Coronary artery (tissue), 2 donors: ENCODE measurements at places on chromosomes 5 and 9.

DNA sequence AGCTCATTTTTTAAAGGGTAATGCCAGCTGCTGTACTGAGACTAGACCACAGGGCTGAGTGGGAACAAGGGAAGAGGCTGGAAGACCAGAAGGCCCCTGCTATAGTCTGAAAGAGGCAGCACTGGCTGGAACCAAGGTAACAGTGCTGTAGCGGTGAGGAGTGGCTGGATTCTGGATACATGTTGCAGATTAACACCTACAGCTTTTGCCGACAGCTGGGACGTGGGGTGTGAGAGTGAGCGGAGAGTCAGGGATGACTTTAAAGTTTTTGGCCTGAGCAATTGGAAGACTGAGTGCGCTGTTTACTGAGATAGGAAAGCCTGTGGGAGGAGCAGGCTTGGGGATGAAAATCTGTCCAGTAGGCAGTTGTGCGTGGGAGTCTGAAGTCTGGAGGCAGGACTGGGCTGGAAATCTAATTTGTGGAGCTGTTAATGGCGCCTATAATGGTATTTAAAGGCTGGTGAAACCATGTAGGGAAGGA is 26.5 kb downstream of the AQP7 start:
- no peak for DNase-seq

DNA sequence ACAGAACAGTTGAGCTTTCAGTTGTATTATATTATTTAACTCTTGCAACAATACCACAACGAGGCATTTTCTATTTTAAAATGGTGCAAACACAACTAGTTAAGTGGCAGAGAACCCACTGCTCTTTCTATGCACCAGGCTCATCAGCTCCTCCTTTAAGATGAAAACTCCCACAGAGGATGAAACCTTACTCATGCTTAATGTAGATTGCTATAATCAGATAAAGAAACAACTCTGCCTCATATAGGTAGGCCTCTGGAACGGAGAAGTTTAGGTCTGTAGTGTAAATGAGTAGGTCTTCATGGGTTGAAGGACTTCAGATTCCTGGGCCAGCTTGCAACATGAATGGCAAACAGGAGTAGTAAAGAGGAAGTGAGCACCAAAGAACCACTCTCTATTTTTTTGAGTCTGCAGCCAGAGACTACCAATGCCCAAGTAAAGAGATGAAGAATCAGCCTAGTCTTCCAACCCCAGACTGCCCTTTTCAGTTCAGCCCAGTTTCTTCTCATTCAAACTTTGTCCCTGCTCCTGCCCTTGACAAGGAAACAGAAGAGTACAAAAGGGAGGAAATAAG is 33.9 kb downstream of the HACD4 start:
- no peak for DNase-seq

DNA sequence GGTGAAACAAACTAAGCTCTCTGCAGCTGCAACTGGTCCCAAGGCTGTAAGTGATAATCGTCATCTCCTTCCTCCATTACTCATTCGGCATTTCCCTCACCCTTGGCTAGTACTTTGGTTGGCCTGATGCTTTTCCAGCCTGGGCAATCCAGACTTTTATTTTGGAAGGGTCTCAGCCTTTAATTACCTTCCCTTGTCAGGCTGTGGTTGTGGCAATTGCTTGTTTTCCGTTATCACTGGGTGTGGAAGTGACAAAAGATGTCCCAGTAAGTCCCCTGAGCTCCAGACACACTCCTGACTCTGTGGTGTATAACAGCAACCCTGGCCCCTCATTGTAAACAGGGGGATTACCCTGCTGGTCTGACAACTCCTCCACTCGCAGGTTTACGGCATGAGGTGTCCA is 6.3 kb upstream of the FAF2 start:
- DNase-seq, result no peak

- no peak for DNase-seq
These were observed 121.8 kb upstream of the SAP30L start for GRCh38 chr5:154324033-154324432.

DNA sequence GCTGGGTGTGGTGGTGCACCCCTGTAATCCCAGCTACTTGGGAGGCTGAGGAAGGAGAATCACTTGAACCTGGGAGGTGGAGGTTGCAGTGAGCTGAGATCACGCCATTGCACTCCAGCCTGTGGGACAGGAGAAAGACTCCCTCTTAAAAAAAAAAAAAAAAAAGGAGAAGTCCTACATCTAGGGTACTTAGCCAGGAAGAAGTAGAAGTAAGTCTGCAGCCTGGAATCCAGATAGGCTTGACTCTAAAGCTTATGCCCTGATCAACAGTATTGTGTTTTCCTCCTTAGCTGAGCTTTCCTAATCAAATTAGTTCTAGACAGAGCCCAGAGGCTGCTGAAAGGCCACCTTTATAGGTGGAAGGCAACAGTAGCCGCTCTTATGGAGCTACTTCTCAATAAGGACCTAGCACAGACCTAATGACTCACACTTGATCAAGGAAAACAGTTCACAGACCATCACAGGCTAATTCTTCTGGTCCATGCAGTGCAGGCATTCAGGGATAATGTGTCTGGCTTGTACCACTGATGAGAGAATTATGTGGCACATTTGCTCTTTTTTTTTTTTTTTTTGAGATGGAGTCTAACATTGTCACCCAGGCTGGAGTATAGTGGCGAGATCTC is 105.5 kb upstream of the KLF4 start:
- no peak for DNase-seq

- DNase-seq, result no peak
These were observed 21.5 kb upstream of the FCN1 start for GRCh38 chr9:134939080-134939733.

DNA sequence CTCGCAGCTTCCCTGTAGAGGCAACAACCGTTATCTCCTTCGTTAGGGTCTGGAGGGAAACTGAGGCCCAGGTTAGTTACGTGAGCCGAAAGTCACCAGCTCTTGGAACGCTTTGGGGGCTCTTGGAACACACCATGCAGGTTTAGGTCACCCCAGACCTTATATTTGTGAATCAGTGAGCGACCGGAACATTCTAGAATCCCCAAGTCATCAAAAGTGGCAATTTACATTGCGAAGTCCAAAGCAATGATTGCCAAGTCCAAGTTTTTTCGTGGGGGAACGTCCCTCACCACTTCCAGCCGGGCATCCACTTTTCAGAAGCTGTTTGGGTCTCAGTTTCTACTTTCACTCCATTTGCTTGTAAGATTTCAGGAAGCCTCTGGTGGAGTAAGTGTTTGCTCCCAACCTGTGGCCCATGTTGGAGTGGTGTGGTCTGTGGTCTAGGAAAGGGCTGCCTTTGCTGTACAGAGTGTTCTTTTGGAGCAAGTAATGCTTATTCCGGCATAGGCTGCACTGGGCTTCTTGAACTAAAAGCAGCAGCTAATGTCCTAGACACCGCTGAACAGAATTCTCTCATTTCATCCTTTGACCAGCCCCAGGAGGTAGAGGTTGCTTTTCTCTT is 32.8 kb upstream of the SPRY4 start:
- DNase-seq, result no peak

DNA sequence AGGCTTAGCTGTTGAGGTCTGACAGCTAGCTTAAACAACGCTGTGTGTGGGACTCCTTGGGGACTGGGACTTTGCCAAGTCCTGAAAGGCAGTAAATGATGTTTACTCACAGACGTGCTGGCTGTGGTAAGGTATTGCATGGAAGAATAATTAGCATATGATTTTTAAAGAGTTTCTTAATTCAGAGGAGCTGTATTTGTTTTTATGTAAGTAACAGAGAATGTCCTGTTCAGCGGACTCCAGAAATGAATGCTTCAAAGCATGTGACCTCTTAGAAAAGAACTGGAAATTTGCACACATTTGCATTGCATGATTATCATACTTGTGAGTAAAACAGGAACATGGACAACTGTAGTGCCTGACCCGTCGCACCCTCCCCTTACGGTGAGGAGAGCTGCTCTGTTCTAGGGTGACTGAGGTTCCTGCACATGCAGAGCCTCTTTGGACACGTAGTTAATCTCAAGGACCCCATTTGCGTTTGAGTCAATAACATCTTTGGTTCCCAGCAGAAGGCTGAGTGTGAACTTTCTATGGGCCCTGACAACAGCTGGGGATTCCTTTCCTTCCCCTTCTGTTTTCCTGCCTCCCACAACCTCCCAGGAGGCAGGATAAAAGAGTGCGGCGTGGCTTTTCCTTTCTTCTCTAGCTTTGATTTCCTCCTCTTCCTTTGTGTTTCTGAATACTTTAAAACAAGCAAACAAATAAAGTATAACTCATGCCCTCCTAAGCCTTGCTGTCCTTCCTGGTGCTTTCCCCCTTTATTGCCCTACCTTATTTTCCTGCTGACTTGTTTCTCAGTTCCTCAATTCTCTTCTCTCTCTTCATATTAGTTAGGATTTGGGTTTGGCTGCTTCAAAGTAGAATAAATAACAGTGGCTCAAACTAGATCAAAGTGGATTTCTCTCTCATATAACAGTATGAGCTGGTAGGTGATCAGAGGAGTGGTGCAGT is 157.2 kb upstream of the CD180 start:
- DNase-seq, result no peak

DNA sequence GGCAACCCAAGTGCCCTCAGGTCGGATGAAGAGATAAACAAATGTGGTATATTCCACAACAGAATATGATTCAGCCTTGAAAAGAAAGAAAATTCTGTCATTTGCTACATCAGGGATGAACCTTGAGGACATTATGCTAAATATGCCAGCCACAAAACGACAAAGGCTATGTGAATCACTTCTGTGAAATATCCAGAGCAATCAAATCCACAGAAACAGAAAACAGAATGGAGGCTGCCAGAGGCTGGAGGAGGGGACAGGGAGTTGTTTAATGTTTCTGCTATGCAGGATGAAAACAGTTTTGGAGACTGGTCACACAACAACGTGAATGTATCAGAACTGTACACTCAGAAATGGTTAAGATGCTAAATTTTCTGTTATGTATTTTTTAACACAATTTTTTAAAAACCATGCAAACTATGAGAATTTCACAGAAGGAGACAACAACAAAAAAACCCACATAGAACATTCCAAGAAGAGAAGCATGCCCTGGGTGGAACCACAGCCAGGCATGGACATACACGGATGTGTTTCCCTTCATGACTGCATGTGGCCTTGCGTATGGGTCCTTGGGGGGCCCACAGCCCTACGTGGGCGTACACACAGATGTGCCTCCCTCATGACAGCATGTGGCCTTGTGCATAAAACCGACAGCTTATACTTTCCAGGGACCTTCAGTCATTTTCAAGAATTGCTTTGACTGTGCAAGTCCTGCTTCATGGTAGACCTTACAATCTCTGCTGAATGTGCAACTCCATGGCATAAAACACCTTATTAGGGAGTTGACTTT is 146.7 kb downstream of the ROR2 start:
- DNase-seq, result peak; percentile 24

DNA sequence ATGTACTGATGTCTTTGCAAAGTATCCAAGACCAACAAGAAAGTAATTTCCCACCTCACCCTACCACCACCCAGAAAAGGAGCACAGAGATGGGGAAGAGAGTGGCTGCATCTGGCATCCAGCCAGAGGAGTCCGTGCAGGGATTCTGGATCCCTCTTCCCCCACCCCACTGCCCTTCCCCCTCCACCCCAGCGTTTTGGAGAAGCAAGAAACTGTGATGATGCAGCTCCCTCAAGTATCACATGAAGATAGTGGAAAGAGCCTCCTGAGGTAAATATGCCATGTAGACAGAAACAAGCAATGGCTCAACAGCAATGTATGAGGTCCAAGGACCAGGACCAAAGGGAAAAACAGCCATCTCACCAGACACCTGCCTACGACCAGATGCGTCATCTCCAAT is 153.8 kb downstream of the DEPDC1B start:
- DNase-seq, result no peak

DNA sequence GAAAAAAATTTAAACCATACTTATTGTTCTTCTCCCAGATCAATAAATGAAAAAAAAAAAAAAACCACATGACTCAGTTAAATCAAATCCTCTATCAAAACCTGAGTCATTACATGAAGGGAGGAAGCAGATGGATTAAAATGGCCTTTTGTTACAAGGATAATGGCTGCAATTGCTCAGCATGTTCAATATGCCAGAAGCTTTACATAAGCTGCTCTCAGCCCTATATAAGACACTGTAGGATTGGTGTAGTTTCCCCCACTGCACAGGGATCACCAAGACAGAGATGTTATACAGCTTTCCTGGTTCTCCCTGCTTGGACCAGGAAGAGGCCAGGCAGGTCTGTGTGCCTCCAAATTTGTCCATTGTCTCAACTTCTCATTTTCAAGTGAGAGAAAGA is 101.6 kb upstream of the MAP1B start:
- DNase-seq, result no peak

DNA sequence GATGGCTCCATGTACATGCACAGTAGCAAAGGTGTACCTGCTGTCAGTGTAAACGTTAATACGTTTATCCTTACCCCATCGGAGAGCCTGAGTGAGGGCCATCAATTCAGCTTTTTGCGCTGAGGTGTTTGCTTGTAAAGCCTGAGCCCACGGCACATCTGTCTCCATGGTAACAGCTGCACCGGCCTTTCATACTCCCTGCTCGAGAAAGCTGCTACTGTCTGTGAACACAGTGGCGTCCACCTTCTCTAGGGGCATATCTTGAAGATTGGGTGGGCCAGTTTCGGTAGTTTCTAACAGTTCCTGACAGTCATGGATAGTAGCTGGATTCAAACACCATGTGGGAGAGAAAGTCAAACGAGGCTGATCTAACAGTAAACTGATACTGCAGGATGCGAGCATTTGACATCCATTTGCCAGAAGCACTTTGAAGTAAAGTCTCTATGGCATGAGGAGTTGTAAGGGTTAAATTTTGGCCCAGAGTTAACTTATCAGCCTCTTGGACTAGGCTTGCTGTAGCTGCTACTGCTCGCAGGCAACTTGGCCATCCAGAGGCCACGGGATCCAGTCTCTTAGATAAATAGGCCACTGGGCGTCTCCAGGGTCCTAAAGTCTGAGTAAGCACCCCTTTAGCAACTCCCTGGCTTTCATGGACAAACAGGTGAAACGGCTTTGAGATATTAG is 21.0 kb upstream of the RHOBTB3 start:
- DNase-seq, result no peak

- DNase-seq, result no peak
These were observed 6.8 kb upstream of the TRMO start for GRCh38 chr9:97928986-97929604.

DNA sequence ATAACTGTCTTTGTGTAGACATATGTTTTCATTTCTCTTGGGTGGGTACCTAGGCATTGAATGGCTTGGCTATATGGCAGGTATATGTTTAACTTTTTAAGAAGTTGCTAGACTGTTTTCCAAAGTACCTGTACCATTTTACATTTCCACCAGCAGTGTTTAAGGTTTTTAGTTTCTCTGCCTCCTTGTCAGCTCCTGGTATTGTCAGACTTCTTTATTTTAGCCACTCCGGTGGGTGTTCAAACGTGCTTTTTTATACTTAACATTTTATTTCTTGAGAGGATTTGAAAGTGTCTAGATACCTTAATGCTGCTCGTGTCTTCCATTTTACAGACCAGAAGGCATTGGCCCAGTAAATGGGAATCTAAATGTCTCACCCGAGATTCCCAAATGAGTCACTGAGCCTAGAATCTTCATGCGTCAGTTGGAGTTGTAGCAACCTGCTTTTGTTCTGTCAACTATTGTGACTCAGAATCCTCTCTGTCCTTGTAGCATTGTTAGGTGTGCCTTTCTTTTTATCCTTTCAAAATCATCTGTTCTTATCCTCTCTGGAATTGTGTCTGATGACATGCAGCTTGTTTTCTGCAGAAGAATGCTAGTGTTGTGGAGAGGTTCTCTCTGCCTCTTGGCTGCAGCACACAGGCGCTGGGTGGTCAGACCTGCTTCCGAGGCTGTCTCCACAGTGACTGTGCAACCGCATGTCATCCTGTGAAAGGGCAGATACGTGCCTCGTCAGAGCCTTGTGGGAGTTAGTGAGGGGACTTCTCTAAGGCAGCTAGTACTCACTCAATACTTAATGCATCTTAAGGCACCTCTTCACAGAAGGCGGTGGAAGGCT is 291.8 kb downstream of the AOPEP start:
- DNase-seq, result peak; percentile 82

- DNase-seq, result no peak
These were observed 19.4 kb downstream of the CCDC171 start for GRCh38 chr9:15572200-15572770.
